Activated gamma-delta T cell (primary cell): ENCODE measurements at places on chromosomes 11 and 22.

- DNase-seq, result no peak
Observed at GRCh38 chr11:66478729-66479393, 1.4 kb upstream of the DPP3 start.

DNA sequence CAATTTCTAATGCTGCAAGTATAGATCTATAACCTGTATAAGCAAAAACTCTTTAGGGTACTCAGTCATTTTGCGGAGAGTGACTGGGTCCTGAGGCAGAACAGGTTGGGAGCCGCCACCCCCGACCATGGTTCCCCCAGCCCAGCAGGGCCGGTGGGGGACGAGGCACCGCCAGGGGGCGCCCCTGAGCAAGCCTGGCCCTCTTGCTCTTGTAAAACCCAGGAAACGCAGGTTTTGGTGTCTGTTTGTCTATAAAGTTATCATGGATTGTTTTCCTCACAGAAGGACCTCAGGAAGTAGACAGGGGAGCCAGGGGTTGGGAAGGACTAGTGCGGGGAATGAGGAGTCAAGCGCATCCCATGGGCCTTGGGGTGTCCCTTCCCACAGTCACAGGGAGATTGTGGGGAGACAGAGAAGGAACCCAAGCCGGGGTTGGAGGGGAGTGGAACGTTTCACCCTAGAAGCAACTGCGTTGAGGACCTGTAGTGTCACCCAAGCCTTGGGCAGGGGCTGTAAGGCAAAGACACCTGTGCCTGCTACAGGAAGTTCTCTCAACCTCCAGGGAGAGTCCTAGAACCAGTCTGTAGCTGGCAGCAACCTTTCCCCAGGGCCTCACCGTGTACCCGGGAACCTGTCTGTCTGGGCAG, 26.4 kb downstream of the KCTD17 start:
- peak; percentile 66 for DNase-seq

- no peak for DNase-seq
Observed at GRCh38 chr11:35305670-35306382, 113.5 kb downstream of the SLC1A2 start.

- DNase-seq, result no peak
Observed at GRCh38 chr11:11370255-11370961, 17.4 kb upstream of the CSNK2A3 start.

GRCh38 chr11:64697663-64698375, 25.2 kb downstream of the NRXN2 start:
- no peak for DNase-seq

DNA sequence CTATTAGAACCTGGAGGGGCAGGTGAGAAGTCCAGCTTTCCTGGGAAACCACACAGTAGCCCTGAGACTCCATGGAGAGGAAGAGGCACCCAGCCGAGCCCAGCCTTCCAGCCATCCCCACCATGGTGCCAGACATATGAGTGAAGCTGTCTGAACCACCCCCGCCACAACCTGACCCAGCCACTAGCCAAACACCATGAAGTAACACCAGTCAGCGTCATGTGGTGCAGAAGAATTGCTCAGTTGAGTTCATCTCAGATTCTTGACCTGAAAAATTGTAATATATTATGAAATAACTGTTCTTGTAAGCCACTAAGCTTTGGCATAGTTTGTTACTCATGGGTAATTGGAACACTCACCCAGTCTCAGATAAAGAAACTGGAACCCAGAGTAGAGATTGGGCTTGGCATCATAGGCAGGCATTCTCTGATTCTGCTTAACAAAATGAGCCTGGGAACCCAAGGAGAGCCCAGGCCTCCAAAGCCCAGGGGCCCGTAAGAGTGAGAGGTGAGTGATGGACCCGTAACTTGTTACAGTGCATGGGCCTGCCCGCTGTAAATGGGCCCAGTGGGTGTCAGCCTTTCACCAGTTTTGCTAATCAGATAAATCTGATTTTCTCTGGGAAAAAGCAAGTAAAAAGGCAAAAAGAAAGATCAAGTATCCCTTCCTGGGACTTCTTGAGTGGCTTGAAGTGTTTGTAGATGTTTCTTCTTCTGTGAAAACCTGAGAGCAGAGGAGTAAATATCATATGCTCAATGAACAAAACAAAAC, 305.5 kb downstream of the DDX10 start:
- DNase-seq, result no peak

GRCh38 chr22:38569972-38570778, at the start of gene DMC1:
TSS of gene DMC1 (minus strand) at chr22:38570183. CDS start at chr22:38568256, 1,927 bp downstream.
- peak; percentile 93 for DNase-seq

GRCh38 chr22:49209452-49210195, 618.0 kb downstream of the BRD1 start:
- DNase-seq, result no peak

DNA sequence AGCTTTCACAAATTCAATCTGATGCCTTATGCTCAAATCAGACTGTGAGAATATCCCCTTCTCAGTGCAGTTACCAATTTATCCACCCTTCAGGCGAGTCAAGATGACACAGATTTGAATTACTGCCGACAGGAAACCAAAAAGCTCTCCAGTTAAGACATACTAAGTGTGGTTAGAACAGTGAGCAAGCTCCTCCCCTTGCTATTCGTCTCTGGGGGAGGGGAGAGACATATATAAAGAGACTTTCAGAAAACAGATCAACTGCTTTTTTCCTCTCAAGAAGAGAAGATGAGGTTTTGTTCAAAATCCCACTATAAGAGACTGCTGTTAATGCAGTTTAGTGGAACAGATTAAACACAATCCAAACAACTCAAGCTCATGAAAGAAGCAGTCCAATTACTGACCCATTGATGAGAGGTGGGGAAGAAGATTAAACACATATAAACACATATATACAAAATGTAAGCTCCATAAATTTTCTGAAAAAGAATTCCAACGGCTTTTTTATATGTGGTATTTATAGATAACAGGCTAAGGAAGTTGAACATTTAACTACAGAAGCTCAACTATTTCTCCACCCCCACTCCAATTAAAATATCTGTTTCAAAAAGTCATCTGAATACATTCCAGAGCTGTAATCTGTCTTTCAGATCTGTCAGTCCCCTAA, 102.7 kb downstream of the MRTFA start:
- DNase-seq, result no peak

DNA sequence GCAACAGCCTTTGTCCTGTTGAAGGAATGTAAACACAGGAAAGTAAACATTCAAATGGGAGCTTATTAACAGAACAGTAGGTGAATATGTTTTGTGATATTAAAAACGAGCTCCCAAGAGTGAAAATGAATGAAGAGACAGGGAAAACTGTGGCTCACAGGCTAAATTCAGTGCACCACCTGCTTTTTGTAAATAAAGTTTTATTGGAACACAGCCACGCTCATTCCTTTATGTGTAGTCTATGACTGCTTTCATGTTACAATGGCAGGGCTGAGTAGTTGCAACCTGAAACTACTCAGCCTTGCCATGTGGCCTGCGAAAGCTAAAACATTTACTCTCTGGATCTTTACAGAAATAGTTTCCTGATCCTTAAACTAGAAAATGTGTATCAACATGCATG, 136.9 kb downstream of the MYO18B start:
- DNase-seq, result no peak

GRCh38 chr22:37212174-37212906, at the start of gene SSTR3:
TSS of gene SSTR3 (minus strand) at chr22:37212477. CDS start at chr22:37207803, 4,674 bp downstream.
- no peak for DNase-seq

GRCh38 chr11:101706541-101706940, 122.7 kb upstream of the TRPC6 start:
- no peak for DNase-seq

DNA sequence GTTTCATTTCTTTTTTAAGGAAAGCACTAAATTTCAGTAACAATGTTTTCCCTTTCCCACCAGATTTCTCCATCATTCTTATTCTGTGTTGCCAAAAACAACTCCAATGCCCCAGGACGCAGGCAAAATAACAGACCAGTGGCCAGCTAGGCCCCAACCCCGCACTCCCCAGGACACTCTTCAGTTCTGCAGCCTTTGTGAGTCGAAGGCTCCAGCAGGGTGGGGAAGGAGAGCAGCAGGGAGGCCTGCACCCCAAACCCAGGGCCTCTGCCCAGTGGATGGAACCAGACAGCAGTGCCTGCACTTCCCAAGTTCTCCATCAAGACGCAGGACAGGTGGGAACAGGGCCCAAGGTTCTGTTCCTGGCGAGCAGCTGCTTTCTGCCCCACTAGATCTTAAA, 34.4 kb downstream of the PPP2R1B start:
- DNase-seq, result no peak

GRCh38 chr11:131661132-131661531, 290.7 kb downstream of the NTM start:
- no peak for DNase-seq

- no peak for DNase-seq
Observed at GRCh38 chr11:102680945-102681344, 24.6 kb downstream of the MMP27 start.

- no peak for DNase-seq
Observed at GRCh38 chr11:110294509-110294908, 1.9 kb downstream of the RDX start.

DNA sequence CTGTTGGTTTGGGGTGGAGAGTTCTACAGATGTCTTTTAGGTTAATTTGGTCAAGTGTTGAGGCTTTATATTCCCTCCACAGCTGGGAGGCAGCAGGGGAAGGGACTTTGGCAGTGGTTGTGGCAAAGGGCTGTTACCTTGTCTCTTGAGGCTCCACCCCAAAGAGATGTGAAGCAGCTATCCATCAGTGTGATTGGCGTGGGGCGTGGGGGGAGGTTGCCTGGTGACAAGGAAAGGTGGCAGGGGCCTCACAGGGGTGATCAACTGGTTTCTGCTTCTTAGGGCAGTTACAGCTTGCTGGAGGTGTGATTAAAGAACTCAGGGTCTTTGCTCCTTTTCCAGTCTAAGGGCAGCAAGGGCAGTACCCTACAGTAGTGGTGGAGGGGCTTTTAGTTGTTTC, 59.3 kb downstream of the FANCF start:
- DNase-seq, result no peak

GRCh38 chr11:134916421-134917213, 504.6 kb upstream of the B3GAT1 start:
- DNase-seq, result no peak

GRCh38 chr11:3375552-3375951, 3.4 kb downstream of the ZNF195 start:
- no peak for DNase-seq

DNA sequence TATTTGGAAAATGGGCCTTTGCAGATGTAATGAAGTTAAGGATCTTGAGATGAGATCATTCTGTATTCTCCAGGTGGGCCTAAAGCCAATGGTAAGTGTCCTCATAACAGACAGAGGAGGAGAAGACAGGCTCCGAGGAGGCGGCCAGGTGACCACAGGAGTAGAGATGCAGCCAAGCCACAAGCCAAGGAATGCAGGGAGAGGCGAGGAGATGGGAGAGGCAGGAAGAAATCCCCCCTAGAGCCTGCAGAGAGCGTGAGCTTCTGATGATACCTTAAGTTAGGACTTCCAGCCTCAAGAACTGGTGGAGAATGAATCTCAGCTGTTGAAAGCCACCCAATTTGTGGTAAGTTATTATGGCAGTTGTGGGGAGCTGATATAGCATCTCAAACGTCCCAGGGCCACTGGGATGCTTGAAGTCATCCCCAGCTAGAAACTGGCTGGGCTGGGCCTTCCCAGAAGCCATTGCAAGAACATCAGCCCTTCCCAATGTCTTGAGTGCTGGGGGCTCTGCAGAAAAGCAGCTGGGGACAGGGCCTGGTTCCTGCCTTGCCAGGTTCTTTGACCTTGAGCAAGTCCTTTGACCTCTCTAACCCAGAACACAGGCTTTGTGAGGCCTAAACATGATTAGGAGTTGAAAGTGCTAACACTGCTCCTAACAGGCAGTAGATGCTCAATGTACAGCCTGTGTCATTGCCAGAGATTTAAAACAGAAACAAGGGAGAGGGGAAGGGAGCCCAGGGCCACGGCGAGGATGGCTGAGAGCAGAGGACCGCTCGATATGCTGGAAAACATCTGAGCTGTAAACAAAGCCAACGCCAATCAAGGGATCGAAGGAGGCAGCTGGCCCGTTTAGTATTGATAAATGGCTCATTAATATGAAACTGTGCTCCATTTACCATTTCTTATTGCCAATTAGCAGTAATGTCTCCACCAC, 632.3 kb downstream of the TBC1D22A start:
- no peak for DNase-seq

- DNase-seq, result no peak
Observed at GRCh38 chr11:73999581-74000306, 9.1 kb downstream of the UCP3 start.

- no peak for DNase-seq
Observed at GRCh38 chr11:23875176-23875850, 621.5 kb upstream of the LUZP2 start.

DNA sequence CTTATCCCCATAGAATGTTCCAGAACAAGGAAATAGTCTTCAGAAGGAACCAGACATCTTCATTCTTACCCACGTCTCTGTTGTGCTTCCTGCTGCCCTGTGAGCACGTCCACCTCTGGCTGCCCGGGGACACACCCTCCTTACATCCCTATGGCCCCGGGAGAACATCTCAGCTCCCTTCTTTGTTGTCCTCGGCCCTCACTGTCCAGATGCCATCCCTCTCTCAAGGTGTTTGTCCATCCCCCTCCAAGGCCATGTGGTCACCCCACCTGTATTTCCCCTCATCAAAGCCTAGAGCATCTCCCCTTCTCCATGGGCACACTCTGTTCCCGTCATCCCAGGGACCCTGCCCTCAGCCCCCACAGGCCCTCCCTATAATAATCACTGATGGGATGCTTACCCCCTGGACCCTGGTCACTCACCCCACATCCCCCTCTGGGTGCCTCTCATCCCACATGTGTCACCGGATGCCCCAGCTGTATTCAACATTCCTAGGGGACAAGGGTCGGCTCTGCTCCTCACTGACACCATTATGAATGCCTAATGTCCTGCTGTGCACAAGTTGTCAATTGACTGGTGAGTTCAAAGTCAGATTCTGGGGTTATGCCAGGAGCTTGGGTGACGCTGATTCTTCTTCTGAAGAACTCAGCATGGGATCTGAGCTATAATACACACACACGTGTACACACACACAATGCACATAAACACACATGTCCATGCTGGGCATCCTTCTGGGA, 28.8 kb downstream of the IGLL5 start:
- DNase-seq, result no peak

DNA sequence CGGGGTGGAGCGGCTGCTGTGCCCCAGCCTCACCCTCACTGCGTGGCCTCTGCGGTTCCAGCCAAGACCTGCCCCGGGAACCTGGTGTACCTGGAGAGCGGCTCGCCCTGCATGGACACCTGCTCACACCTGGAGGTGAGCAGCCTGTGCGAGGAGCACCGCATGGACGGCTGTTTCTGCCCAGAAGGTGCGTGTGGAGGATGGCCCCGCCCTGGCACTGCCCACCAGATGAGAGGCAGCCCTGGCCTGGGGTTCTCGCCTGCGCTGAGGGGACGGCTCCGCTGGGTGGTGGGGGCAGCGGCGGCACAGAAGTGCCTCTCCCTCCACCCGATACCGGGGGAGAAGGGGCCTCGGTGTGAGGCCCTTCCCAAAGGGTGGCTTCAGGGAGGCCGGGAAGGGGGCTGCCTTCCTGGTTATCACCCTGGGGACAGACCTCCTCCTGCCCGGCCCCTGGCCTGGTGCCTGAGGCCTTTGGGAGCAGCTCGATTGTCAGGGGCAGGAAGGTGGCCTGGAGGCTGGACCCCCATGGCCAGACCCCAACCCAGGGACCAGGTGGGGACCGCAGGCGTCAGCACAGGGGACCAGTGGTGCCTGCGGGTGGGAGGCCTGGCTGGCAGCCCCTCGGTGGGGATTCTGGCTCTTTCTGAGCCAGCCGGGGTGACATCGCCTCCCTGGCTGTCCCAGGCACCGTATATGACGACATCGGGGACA, 7.1 kb downstream of the MUC2 start:
- DNase-seq, result no peak

GRCh38 chr11:65130631-65131416, 3.5 kb downstream of the SYVN1 start:
- no peak for DNase-seq

- no peak for DNase-seq
Observed at GRCh38 chr11:127962416-127962815, 624.9 kb downstream of the ETS1 start.
